COLO829 (cell line): ENCODE measurements at places on chromosomes 3 and 15.

GRCh38 chr3:28252001-28252431 is 10.6 kb downstream of the CMC1 start:
- no peak for DNase-seq

DNA sequence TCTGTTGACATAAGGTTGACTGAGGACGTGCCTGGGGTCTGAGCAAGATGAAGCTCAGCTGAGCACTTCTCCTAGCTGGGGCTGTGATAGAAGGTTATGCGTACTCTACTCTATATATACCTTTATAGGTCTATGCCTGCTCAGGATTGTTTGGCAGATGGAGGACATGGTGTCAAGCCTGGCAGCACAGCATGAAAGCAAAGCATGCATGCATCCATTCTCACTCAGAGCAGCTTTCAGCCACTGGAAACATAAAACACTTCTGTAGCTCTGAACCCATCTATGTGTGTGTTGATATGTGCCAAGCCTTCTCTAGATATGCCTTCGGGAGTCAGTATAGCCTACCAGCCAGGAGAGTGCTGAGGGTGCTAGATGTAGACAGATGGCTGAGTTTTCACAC is 142.3 kb upstream of the NUDT16 start:
- DNase-seq: no peak

GRCh38 chr3:64865839-64866570 is 178.2 kb upstream of the ADAMTS9 start:
- no peak for DNase-seq

- no peak for DNase-seq
These were observed 113.5 kb downstream of the GMPS start for GRCh38 chr3:155983834-155984474.

DNA sequence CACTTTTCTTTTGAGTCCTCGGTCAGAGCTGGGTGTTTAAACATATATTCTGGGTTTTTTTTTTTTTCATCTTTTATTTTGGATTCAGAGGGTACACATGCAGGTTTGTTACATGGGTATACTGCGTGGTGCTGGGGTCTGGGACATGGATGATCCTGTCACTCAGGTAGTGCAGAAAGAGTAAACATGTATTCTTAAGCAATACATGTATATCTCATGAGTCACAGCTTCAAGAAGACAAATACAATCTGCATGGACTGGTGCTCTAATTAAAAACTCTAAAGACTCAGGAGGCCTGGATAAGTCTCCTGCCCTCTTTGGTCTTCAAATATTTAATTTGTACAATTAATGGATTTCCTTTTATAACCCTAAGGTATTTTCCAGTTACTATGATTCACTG is 50.6 kb upstream of the PHLDB2 start:
- DNase-seq: no peak

- no peak for DNase-seq
These were observed 24.4 kb upstream of the SLC24A5 start for GRCh38 chr15:48096355-48096786.

GRCh38 chr3:177932750-177933660 is 603.2 kb upstream of the KCNMB2 start:
- no peak for DNase-seq

DNA sequence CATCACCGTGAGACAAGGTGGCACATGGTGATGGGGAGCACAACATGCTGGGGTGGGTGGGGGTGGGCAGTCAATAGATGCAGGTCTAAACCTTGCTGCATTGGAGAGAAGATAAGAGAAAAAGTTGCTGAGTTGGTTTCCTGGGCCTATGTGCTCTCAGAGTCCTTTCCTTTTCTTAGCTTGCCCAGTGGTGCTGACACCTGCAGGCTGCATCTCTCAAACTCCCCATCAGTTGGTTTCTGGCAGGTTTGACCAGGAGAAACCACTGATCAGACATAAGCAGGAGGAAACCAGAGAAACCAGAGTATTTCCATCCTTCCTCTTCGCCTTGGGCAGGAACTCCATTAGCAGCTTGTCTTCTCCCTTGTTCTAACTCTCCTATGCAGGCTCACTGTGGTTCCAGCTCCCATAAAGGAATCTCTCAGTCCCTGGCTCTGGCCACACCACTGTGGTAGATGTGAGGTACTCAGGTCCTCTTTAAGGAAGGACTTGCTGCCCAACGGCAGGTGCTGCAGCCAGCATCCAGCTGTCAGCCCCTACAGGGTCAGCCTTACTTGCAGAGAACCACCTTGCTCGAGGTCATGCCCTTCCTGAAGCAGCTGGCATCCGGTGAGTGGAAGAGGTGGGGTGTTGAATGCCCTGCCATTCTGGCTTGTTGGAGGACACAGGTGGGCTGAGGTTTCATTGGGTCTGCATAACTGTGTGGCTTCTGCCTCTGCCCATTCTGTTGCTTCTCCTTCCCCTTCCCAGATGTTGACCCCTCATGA is 172.3 kb upstream of the ANKRD28 start:
- no peak for DNase-seq

DNA sequence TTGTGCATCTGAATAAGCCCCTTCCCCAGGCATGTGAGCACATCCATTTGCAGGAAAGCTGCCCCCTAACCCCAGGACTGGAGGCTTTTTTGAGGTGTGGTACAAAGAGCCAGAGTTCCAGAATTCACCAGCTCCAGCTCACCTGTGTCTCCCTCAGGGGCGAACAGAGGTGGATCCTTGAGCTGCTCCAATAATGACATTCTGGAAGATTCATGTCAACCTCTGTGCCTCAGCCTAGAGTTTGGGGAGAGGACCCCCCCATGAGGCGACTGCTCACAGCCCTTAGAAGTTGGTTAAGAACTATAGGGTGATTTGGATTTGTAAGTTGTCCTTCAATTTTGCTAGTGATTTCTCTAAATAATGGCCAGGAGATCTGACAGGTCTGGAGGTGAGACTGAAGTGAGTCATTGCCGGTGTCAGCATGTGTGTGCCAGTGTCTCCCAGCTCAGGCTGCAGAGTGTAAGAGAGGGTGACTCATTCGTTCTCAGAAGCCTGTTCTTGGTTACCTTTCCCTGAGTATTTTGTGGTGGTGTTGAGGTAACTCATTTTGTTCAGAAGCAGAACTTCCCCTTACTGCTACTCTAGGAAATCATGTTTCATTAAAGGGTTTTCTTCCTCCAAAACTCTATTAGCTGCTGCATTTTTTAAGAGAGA is 136.9 kb upstream of the TOPAZ1 start:
- peak; percentile 30 for DNase-seq

DNA sequence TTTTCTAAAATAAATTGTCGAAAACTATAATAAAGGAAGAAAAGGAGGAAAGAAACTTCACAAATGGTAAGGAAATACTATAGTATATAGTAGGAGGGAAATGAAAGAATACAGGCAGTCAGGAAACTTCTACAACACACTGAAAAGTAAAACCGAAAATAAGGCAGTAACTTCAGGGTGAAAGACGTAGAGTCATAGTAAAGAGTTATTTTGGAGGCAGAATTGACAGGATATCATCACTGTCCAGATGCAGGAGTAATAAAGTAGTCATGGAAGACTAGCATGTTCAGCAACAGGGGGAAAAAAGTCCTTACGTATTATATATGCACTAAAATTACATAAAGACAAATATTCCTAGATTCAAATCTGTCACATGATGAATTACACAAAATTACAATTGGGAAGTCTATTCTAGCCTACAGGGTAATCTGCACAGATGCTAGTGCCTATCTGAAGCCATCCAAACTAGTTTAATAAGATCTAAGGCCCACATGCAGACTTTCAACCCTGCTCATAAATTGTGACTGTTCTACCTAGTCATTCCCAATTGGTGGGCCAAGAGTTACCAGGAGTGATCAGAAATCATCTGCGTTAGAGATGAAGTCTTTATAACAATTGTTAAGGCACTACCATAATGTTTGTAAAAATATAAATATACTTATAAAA is 14.0 kb downstream of the VPS13C start:
- DNase-seq: no peak

DNA sequence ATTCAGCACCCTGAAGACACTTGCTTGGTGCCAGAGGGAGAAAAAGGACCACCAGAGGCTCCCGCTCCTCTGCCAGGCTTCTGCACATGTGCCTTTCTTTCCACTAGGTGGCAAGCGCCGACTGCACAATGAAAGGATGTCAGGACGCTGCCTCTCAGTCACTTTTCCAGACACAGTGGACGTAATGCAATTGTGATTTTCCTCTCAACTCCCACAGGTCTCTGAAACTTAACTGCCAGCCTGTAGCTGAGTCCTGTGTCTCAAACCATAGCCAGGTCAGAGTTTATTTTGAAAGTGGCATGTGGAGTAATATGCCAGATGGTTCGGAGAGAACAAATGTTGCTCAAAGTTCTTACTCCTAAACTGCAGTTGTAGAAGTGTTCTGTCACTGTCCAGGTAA is 162.9 kb downstream of the ITPR1 start:
- DNase-seq: peak; percentile 35

DNA sequence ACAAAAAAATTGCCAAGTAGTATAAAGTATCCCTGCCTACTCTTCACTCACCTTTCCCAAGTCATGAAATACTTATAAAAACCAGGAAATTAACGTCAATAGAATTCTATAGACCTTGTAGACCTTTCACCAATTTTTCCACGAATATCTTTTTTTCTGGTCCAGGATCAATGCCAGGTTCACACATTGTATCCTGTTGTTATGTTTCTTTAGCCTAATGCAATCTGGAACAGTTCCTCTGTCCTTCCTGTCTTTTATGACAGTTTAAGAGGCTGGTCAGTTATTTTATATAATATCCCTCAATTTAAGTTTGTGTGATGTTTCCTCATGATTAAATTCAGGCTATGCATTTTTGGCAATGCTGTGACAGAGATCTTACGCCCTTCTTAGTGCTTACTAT is 63.2 kb upstream of the MAGI1 start:
- DNase-seq: no peak
